ENCODE measurements at places on chromosomes 7 and 10.

- DNase-seq = no peak
Measured at GRCh38 chr7:159306012-159306411, 161.3 kb upstream of the VIPR2 start.

GRCh38 chr10:133276100-133276434 lies 601 bp downstream of the ADAM8 start:
- no peak for DNase-seq

- no peak for DNase-seq
Measured at GRCh38 chr7:158655931-158656441, 48.6 kb downstream of the NCAPG2 start.

- no peak for DNase-seq
Measured at GRCh38 chr10:16948361-16948760, 131.1 kb upstream of the RSU1 start.

Measured in bone marrow (tissue), 2 donors.